ENCODE measurements at places on chromosomes 11 and 22. TPM values are rescaled to one million over a fixed set of nuclear protein-coding genes. Genes with fewer than 3 reads are reported as not detected.

KCNQ1OT1 gene
- 0.76 TPM for total RNA-seq

- no peak for DNase-seq
These were observed 902.9 kb downstream of the DLG2 start for GRCh38 chr11:84724256-84724655.

DNA sequence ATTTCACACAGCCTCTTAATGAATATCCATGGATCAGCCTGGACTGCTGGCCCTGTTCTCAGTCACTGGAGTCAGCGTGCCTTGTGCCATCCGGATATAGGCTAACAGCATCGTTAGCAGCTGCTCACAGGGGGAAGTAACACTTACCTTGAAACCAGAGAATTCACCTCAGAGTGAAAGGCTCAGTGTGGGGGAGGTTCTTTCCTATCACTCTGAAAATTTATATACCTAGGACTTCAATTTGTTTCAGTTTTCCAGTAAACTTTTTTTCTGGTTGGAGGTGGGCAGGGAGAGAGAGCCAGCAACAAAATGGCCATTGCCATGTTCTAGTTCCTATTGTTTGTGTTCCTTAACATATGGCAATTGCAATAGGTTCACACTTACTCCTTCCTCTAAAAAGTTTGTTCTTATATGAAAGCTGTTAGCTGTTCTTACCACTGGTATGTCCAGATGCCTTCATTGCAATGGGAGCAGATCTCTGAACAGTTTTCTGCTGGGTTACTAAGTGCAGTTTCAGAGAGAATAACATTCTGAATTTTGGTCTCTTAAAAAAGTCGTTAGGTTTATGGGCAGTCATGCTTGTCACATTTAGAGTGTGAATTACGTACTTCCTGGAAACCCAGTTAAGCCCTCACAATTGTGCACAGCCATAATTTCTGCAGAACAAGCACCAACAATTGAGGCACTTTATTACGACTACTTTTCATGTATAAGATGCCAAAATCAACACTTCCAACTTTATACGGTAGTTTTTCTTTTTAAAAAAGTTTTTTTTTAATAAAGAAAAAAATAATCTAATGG, 247.6 kb downstream of the CADM1 start:
- no peak for DNase-seq

OR8G1 gene
- total RNA-seq = under 0.01 TPM

ROM1 gene
- 2.9 TPM for total RNA-seq

Data from dermis microvascular lymphatic vessel endothelial cell (primary cell).